ENCODE measurements at places on chromosomes 1 and 21.

GRCh38 chr1:62241371-62242131, 46.9 kb downstream of the L1TD1 start:
- DNase-seq, result no peak

DNA sequence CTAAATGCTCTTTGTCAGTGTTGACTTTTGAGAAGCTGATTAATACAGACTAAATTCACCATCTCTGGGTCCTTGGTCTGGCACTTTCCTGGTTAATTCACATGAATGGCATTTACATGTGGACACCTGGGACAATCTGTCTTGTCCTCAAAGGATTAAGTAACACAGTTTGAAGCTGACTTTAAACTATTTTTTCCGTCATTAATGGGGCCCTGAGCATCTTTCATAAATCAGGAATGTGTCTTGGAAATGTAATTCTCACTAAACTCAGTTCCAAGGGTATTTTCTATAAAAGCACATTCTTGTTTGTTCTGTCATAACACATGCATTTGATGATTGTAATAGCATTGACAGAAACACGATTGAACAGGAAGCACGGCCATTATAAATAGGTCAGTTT, 26.7 kb upstream of the NBL1 start:
- no peak for DNase-seq

GRCh38 chr1:5708346-5709245, 283.6 kb downstream of the NPHP4 start:
- no peak for DNase-seq

DNA sequence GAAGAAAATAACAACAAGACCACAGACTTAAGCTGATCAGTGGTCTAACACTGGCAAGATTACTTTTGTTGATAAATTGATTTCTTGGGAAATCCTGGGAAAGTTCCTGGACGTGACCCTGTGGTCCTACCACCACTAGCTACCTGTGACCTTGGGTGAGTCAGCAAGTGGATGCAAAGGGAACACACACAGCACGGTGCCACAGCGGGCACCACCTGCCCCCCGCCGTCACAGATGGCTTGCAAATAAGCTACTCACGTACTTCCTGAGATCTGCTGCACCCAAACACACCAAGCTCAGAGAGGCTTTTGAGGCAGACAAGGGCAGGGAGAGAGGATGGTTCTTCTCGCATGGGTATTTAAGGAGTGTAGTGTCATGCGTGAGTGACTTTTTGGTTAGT, 12.7 kb downstream of the CFAP298 start:
- DNase-seq, result no peak

DNA sequence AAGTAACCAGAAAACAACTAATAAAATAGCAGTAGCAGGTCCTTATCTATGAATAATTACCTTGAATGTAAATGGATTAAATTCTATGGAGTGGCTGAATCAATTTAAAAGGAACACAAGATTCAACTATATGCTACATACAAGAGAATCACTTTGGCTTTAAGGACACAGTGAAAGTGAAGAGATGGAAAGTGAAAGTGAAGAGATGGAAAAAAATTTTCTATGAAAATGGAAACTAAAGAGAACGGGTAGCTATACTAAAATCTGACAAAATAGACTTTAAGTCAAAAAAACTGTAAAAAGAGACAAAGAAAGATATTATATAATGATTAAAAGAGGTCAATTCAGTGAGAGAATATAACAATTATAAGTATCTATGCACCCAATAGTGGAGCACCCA, 54.7 kb downstream of the C1orf185 start:
- no peak for DNase-seq
